ENCODE measurements at places on chromosomes 4 and X.

DNA sequence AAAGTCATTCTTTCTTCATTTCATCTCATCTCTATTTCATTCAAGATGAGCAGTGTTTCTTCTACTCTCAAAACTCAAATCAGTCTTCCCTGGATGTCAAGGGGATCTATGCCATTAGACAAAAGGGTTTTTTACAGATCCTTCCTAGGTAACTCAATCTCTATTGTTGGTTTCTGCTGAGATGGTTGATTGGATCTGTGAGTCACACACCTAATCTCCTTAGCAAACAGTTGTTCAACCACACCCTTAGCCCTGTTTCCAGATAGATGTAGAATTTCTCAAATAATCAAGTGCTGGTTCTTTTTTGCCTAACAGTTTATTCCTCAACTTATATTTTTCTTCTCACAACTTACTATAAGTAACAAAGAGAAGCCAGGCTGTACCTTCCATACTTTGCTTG is 200.5 kb downstream of the KDR start:
- no peak for DNase-seq

- DNase-seq: no peak
These were observed 157.8 kb downstream of the RELL1 start for GRCh38 chr4:37528166-37528885.

DNA sequence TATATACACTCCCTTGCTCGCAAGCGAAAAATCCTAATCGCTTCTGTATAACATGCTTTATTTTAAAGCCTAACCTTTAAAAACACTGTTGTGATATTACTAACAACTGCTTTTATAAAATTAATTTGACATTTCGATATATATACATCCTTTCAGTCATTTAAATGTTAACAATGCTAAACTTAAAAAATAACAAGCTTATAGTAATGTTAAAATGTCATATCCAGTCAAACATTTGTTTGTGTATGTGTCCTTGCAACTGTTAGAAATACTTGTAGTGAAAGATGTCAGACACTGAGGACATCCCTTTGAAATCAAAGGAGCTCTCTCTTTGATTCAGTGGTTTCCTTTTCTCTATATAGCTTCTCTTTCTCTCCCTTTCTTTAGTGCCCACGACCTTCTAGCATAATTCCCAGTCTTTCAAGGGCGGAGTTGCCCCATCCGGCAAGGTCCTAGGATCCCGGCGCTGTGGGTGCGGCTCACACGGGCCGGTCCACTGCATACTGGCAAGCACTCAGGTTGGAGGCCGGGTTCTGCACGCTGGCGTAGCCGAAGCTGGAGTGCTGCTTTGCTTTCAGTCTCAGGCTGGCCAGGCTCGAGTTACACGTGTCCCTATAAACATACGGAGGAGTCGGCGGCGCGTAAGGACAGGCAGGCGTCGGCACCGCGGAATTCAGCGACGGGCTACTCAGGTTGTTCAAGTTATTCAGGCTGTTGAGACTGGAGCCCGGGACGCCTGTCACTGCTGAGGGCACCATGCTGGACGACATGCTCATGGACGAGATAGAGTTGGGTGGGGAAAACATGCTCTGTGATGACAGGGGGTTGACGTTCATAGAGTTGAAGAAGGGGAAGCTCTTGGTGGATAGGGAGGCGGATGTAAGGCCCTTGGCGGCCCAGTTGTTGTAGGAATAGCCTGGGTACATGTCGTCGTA is 5.0 kb downstream of the PITX2 start:
- no peak for DNase-seq

- DNase-seq: no peak
These were observed 75.0 kb downstream of the NBDY start for GRCh38 chrX:56803850-56804681.

DNA sequence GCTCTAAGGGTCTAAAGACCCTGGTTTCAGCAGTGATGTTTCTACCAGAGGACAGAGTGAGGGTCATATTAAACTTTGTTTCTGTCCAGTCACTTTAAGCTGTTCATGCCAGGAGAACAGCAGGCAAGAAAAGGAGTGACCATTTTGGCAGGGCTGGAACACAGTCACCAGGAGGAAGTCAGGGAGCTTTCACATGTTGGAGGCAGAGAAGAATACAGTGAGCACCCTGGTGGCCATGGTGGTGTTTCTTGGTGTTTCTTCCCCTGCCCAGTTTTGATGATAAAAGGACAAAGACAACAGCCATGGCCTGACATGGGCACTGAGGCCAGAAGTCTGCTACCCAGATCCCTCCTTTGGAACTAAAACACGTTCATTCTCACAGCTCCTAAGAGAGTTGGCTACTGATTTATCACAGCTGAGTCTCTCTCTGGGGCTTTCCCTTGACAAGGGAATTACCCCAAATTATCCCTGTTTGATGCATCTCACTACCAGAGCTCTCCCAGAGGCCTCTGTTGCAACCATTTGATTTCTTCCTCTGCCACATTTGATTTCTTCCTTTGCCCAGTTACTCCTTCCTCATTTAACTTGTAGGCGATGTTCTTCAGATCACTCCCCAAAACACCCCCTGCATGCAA is 106.4 kb upstream of the NWD2 start:
- no peak for DNase-seq

DNA sequence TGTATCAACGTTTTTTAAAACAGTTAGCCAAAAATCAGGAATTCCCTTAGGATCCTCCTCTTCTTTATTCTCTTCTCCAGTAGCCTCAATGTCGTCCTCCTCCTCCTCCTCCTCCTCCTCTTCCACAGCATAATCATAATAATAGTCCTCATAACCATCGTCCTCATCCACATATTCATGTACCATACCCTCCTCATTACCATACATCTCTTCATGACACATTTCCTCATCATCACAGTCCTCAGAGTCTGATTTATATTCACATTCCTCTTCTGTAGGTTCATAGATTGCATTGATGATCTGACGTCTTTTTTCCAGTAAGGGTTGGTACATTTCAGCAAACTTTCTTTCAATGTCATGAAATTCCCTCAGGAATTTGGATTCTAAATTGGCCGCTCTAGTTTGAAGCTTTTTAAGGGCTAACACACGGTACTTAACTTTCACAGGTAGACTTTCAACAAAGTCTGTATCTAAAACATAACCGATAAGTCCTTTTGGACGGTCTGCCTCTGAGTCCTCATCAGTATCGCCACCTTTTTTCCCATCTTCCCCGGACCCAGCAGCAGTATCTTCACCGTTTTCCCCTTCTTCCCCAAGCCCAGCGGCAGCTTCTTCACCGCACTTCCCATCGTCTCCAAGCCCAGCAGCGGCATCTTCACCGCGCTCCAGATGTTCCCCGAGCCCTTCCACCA is 771 bp downstream of the NAP1L2 start:
- DNase-seq: no peak

GRCh38 chr4:28006021-28006420 is 1145.4 kb downstream of the STIM2 start:
- no peak for DNase-seq

All from fibroblast of upper back skin (primary cell).